ENCODE measurements at places on chromosomes 16 and 17.

GRCh38 chr16:56866955-56867830 lies 2.2 kb downstream of the SLC12A3 start:
- DNase-seq, result peak; percentile 75

GRCh38 chr17:71052971-71053370 lies 883.6 kb downstream of the KCNJ2 start:
- DNase-seq, result no peak

GRCh38 chr17:19003543-19004420 lies 782 bp downstream of the FAM83G start:
- peak; percentile 19 for DNase-seq

DNA sequence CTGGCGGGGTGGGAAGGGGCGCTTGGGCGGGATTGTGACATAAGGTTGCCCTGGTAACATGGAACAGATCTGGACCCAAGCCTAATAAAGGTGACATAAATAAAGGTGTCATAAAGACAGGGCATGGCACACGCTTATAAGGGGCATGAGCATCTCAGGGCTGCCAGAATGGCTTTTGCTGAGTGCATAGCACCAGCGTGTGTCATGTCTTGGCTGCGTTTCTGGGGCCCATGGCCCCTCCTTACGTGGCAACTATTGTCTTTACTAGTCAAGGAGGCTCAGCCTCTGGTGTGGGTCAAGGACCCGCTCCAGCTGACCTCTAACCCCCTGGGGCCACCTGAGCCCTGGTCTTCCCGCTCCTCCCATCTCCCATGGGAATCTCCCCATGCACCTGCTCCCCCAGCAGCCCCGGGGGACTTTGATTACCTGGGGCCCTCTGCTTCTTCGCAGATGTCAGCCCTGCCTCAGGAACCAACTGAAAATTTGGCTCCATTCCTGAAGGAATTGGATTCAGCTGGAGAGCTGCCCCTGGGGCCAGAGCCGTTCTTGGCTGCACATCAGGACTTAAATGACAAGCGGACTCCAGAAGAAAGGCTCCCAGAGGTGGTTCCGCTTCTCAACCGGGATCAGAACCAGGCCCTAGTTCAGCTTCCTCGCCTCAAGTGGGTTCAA lies 13.9 kb downstream of the LRRC37B start:
- no peak for DNase-seq

DNA sequence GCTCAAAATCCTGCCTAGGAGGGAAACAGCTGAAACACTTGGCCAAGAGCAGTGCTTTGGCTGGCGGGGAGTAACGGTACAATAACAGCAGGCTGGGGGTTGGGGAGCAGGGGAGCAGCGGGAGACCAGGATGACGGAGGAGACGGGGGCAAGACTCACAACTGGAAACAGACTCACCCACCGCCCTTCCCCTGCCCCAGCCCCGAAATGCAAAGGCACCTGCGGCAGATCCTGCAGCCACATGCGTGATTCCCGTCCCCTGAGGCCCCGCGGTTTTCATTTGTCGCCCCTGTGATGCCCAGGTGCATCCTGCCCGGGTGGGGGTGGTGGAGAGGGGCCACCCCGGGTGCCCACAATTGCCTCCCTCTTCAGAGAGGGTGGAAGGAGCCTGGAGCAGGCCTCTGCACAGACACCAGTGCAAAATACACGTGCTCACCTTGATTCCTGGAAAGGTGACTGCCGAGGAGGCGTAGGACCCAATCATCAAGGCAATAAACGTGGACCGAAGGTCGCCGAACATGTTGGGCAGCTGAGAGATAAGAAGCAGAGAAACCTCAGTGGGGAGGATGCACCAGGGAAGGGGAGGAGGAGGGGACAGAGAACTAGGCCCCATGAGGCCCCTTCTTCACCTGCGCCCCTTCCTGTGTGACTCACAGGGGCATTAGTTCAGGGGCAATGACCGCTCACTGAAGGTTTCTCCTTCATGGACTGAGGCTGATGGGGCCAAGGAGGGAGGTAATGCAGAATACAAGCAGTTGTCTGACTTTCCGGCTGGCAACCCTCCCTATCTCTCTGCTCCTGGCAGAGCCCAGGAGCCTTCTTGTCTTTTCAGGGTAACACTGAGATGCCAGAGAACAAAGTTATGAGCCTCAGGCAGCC lies 30.4 kb upstream of the PITPNA start:
- no peak for DNase-seq

DNA sequence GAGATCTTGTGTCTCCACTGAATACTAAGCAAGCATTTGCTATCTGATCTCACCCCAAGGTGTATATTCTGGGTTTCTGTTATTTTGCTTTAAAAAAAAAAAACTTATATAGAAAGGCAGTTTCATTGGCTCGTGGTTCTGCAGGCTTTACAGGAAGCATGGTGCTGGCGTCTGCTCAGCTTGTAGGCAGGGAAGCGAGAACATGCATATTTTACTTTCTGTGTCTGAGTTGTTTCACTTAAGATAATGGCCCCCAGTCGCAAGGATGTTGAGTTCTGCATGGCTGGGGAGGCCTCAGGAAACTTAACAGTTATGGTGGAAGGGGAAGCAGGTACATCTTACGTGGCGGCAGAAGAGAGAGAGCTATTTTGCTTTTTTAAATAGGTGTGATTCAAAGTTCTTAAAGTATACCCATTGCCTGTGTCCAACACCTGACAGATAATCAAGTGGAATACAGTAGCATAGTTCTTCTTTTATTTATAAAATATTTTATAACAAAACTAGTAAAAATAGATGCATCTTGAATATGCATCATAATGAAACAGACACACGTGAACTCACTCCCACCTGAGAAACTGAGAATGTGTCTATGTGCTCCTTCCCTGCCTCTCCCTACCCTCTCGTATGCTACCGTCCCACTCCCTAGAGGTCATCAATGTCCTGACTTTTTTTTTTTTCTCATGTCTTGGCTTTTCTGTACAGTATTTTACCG lies 15.4 kb upstream of the ARHGAP17 start:
- no peak for DNase-seq

DNA sequence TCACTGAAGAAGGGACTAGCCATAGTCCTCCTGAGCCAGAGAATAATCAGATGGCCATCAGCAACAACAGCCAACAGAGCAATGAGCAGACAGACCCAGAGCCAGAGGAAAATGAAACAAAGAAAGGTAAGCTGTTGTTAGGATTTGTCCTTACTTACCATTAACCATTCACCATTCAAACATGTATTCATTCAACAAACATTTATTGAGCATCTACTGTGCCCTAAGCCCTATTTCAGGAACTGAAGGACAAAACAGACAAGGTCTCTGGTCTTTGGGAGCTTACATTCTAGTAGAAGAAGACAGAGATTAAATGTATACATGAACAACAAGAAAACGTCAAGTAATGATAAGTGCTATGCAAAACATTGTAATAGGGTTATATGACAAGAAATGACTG lies 19.3 kb downstream of the OGFOD1 start:
- no peak for DNase-seq

DNA sequence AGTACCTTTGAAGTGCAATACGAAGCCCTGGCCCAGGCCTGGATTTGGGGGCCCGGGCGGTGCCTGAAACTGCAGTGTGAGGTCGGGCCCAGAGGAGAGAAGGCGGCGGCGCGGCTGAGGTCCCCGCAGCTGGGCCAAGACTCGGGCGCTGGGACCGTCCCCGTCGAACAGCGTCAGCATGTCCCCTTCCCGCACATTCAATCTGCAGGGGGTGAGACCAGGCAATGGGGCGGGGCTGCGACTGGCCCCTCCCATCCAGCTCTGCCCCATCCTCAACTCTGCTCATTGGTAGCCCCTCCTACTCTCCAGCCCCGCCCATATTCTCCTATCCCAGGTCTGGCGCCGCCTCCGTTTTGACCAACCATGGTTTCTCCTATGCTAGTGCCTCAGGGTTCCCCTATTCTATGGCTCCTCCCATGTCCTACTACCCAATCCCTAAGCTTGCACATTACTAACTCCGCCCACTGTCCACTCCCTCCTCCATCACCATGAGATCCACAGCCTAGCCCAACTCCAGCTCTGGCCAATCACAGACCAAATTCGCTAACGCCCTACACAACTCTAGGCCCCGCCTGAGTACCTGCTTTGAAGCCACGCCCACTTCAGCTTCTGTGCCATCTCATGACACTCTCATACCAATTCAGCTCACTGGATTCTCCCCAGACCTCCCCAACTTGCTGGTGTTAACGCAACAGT lies 14.4 kb upstream of the CDIPT start:
- peak; percentile 16 for DNase-seq

DNA sequence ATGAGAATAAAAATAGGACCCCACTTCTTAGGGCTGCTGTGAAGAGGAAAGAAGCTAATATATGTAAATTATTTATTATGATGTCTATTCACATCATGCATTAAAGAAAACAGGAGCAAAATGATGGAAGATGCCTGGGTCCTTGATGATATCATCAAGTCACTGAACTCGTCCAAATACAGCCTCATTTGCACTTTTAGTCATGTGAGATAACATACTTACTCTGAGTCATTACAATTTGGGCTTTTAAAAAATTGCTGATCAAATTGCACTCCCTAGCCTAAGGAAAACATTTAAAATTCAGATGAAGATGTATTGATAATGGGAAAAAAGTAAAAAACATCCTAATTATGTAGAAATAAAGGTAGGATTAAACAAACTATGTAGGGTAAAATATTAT lies 302.7 kb upstream of the CCL2 start:
- no peak for DNase-seq
